Bronchial smooth muscle cell (primary cell): ENCODE measurements at places on chromosomes 3 and 15. TPM values are rescaled to one million over a fixed set of nuclear protein-coding genes. Genes with fewer than 3 reads are reported as not detected.

The GTF2E1 gene
- 13.1 and 15.2 TPM in 2 replicates for total RNA-seq

The ADAMTSL3 gene
- total RNA-seq: 0.09 and 0.32 TPM in 2 replicates

The ADAMTS7 gene
- total RNA-seq: 1.1 and 4.1 TPM in 2 replicates

The THBS1 gene
- total RNA-seq: 703 and 791 TPM in 2 replicates

The RETNLB gene
- not detected in 2 replicates for total RNA-seq

The GPR176 gene
- 37.4 and 58.8 TPM in 2 replicates for total RNA-seq

The CNTN6 gene
- total RNA-seq: not detected in 2 replicates

The THRB gene
- 0.09 and 0.79 TPM in 2 replicates for total RNA-seq

The SERPINI2 gene
- not detected in 2 replicates for total RNA-seq

The DCUN1D1 gene
- total RNA-seq: 27.9 and 34.4 TPM in 2 replicates

The CCRL2 gene
- total RNA-seq: 0.16 TPM in 1 of 2 replicates, not detected in the other

The HES1 gene
- 2.4 and 4.7 TPM in 2 replicates for total RNA-seq

The GOLGA8S gene
- under 0.01 and 0.09 TPM in 2 replicates for total RNA-seq

The PPP2R3A gene
- 7.8 and 9.6 TPM in 2 replicates for total RNA-seq

The GHRL gene
- total RNA-seq: not detected in 2 replicates
